ENCODE measurements at places on chromosomes 1 and 21.
A peak's percentile ranks its signal among the peaks of the same experiment; 100 is the strongest.

DNA sequence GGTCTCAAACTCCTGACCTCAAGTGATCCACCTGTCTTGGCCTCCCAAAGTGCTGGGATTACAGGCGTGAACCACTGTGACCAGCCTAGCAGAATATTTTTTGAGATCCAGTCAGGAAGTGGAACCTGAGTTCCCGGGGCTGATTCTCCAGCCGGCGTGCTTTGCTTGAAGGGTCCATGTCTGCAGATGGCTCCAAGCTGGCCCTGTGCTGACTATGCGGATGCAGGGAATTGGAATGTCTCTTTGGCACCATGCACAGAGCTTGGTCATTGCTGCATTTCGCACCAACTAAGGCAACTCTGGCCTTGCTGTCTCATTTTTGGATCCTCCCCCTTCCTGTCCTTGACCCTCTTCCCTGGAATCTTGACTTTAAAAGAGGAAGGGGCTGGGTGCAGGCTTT is 28.1 kb downstream of the ARHGEF10L start:
- no peak for DNase-seq

GRCh38 chr1:226662642-226663326 is 76.3 kb downstream of the ITPKB start:
- peak; percentile 92 for DNase-seq

DNA sequence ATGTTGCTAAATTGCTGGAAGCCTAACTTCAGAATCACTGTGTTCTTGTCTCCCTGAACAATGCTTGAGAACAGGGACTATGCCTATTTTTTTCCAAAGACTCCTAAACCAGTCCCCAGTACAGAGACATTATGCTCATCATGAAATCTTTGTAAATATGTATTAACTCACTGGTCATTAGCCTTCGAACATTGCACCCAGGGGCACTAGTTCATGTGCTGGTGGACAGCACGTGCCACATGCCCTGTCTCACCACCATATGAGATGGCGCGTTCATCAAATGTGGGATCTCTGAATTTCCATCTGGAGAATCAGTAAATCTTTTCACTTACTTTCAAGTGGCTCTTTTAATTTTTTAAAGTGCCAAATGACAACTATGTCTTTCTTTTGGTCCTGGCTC is 11.0 kb upstream of the ATP1A1 start:
- no peak for DNase-seq

- no peak for DNase-seq
Measured at GRCh38 chr1:175062339-175062738, 5.3 kb upstream of the TNN start.

DNA sequence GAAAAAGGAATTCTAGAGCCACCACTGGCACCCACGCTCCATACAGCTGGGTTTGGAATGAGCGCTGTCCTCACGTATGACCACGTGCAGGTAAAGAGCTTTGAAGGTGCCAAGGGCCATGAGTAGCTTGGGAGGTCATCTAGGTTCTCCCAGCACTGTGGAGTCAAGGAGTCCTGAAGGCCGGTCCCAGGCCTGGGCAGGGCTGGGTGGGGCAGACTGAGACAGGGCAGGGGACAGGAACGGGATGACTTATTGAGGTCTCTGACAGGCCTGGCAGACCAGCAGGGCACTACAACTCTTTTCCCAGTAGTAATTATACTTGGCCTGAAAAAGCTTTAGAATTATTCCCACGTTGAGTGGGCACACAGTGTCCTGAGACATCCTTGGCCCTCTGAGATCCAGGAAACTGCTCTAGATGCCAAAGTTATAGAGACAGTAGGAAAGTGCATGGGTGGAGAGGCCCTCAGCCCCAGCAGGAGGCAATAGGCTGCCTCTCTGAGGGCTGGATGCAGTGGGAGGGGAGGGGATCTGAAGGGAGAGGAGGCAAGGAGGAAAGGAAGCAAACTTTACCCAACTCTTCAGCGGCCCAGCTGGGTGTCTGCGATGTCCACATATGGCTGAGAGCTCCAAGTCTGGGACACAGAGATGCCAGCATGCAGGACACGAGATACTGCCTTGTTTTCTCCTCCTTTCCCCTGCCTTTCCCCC is 1.8 kb upstream of the CDA start:
- no peak for DNase-seq

DNA sequence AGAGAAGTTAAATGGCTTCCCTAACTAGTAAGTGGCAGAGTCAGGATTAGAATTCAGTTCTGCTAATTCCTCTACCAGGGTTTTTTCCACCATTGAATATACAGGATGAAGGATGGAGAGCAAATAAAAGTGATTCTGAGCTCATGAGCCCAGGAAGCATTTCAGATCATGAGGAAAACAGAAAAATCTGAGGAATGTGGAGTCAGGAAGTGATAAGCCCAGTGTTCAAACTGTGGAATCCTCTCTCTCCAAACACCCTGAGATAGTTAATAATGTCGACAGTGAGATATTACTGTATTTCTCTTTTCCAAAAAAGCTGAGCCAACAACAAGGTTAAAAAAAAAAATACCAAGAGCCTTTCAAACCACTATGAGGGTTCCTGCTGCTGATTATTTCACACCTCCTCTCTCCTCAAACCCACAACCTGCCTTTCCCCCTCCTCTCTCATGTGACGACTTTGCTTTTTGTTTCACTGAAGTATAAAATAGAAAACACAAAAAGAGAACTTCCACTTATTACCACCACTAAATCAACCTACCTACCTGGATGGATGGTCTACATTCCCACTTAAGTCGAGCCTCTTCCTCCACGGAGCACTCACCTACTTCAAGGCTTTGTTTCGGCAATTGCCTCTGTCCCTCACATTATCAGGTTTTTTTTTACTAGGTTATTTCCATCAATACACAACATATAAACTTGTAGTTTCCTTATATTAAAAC is 8.9 kb downstream of the SLAMF1 start:
- DNase-seq, result peak; percentile 92

GRCh38 chr1:41681331-41682098 is 197.0 kb upstream of the EDN2 start:
- no peak for DNase-seq

GRCh38 chr1:245382981-245383380 is 228.2 kb downstream of the KIF26B start:
- no peak for DNase-seq

- no peak for DNase-seq
Measured at GRCh38 chr1:167430849-167431242, 87.5 kb downstream of the CD247 start.

DNA sequence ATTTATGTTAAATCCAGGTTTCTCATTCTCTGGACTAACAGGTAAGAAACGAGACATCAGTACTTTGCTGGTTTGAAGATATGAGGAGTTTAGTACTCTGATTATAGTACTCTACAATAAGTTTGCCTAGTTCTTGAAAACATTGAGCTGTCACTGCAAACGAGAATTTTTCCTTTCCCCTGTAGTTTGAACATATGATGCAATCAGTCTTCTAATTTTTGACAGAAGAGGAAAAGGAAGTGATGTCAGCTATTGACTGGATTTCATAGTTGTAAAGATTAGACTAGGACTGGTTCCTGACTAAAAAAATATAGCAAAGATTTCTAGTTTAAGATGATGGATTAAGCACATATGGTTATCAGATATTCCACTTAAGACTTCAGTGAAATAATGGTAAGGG is 461.9 kb downstream of the LRRIQ3 start:
- no peak for DNase-seq

DNA sequence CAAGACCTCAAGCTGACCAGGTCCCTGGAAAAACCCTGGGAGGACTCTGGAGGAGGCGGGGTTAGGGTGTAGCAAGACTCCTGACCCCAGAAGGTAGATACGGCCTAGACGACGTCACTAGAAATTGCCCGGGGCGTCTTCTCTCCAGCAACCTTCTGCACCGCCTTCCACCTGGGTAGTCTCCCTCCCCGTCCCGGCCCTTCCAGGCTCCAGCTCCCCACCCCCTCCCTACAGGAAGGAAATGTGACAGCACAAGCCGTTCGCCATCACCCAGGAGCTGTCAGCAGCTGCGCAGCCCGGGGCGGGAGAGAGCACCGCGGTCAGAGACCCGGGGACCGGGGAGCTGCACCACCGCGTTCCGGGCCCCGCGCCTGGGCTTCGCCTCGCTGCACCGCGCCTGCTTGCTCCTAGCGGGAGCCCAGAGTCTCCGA is 20.0 kb downstream of the SERTAD4 start:
- no peak for DNase-seq

DNA sequence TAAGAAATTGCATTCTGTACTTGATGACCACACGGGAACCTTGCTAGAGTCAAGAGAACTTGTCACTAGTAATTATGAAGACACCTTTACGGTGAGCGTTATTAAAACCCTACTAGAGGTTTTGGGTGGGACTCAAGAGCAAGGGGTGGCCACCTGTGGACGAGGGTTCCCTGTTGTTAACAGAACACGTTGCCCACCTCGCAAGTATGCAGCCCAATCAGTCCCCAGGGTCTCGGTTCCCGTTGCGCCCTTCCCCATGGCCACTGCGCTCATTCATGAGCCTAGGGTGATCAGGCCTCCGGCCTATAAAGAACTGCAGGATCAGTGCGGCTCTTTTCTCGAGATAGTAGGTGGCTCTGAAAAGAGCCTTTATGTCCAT is 30.2 kb upstream of the RNF187 start:
- DNase-seq, result no peak

DNA sequence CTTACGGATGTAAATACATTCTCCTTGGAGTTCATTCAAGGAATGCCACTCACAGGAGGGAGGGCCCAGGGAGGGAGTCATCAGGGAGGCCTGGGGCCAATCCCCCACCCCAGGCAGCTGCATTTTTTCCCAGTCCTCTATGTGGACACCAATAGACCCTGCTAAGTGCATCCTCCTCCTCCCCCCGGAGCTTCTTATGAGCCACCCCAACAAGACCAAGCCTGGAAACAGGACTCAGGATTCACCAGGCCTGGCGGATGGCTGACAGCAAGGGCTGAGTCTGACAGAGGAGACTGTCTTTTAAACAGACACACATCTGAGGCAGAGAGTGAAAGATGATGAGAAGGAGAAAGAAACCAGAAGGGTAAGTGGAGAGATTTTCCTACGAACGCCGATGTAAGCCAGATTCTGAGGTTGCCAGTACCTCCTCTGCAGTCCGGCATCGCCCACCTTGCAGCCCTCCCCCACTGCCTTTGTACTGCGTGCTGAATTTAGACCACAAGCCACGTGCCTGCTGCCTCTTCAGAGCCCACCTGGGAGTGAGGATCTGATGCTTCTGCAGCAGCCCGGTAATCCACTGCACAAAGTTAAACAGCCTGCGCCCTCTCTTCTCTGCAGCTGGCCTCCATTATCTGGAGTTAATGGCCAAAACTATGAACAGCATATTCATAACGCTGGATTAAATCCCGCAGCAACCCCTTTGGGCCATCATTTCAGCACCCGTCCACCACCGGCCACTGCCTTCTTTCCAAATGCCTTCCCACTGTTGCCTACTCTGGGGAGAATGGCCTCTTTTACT is 17.6 kb upstream of the SFPQ start:
- DNase-seq, result no peak

DNA sequence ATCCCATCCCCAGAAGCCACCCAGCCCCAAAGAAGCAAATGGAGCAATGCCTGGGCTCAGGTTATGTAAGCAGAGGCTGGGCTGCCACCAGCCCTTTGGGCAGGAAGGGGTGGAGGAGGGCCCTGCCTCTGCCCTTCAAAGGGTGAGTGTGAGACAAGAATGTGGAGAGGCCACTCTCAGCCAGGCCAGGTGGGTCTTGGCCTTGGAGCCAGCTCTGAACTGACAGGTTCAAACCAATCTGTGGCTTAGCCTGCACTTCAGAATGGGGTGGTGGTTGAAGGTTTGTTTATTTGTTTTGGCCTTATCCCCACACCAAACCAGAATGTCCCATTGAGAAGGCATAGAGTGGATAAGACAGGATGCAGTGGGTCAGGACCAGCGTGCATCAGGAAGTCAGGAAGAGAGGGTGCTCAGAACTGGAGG is 29.8 kb downstream of the C1orf116 start:
- no peak for DNase-seq

GRCh38 chr21:31198575-31198974 is 145.5 kb downstream of the TIAM1 start:
- DNase-seq, result peak; percentile 48

DNA sequence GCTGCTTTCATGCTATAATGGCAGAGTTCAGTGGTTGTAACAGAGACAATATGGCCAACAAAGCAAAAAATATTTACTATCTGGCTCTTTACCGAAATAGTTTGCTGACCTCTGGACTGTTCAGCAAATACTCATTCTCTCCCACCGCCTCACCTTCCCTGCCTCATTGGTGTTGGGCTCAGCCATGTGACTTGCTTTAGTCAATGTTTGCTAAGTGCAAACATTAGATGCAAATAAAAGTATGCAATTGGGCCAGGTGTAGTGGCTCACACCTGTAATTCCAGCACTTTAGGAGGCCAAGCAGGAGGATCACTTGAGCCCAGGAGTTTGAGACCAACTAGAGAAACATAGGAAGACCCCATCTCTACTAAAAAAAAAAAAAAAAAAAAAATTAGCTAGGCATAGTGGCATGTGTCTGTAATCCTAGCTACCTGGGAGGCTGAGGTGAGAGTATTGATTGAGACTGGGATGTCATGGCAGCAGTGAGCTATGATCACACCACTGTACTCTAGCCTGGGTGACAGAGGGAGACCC is 55.1 kb downstream of the RPL5 start:
- DNase-seq, result no peak

DNA sequence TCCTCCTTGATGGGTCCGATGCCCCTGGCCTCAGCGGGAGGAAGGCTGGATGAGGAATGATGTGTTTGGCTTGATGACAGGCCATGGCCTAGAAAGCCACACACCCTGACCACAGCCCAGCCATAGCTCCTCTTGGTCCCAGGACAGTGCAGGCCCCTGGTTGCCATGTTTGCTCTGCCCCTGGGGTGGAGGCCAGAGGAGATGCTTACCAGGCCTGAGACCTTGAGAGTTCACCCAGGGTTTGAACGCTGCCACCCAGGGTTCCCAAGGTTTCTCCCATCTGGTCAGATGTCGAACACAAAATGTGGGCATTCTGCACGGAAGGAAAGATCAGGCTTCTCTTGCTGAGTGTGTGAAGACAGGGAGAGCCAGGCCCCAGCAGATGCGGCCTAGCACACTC is 2.6 kb downstream of the C1orf226 start:
- no peak for DNase-seq

- DNase-seq, result peak; percentile 83
Measured at GRCh38 chr1:175154629-175155472, 37.7 kb downstream of the KIAA0040 start.

DNA sequence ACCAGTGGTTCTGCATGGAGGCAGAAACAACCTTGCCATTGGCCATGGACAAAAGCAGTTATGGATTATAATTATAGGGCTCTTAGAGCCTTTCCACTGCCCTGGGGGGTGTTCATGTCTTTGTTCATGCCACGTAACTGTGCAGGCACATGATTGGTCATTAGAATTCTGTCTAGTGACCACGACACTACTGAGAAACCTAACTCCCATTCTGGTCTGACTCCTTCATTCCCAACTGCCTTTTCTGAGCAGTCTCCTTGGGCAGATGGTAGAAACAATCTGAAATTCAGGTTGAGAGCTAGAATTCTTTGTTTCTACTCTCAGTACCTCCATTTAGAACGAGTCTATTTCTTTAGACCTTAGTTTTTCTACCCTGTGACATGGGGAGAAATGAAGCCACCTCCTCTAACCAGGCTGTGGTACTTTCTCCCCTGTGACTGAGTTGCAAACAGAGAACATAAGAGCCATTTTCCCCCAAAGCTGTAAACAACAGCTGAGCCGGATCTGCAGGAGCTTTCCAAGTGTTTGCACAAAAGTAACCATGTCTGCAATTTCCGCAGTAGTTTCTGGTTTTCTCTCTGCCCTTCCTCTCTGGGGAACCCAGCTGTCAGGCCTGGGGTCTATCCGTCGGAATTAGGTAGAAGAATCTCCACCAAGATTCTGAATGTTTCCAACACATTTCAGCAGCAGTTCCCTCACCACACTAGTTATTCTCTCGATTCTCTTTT is 37.7 kb upstream of the IPO9 start:
- DNase-seq, result no peak

GRCh38 chr1:21066356-21067012 is 110.2 kb downstream of the EIF4G3 start:
- DNase-seq, result no peak

All from common myeloid progenitor, CD34-positive (primary cell).